ENCODE measurements at places on chromosomes 1 and 21. TPM values are rescaled to one million over a fixed set of nuclear protein-coding genes. Genes with fewer than 3 reads are reported as not detected.

Gene CENPF
- 0.63 TPM for total RNA-seq

Gene CEP85
- 31.2 TPM for total RNA-seq

- DNase-seq: no peak
- no peak overlapping the region for H3K27ac ChIP-seq
- H3K4me1 ChIP-seq: no peaks in the 10 kb centered on the region
These were observed 62.7 kb downstream of the CENPF start for GRCh38 chr1:214665606-214666110.

DNA sequence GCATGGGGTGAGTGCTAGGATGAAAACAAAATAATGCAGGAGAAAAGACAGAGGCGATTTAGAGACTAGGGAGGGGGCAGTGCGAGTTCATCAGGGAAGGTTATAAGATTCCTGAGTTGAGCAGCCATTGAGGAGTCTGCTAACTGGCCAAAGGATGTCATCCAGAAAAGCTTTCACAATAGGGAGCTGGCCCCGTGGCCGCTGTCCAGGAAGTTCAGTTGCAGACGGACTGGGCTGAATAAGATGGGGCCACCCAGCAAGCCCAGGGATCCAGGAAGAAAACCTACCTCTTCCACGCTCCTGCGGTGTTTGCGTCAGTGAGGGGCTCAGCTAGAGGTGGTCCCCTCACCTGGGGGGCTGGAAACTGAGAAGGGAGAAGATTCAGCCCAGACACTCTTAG, 4.0 kb upstream of the PKP1 start:
- no peaks in the 10 kb centered on the region for H3K27me3 ChIP-seq
- H3K4me3 ChIP-seq: no peak overlapping the region
- no peaks in the 10 kb centered on the region for H3K36me3 ChIP-seq
- DNase-seq: no peak

- H3K27me3 ChIP-seq: no peaks in the 10 kb centered on the region
- DNase-seq: no peak
- no peak overlapping the region for H3K4me3 ChIP-seq
- no peaks in the 10 kb centered on the region for H3K36me3 ChIP-seq
These were observed 1181.9 kb upstream of the PRMT6 start for GRCh38 chr1:105874621-105875020.

DNA sequence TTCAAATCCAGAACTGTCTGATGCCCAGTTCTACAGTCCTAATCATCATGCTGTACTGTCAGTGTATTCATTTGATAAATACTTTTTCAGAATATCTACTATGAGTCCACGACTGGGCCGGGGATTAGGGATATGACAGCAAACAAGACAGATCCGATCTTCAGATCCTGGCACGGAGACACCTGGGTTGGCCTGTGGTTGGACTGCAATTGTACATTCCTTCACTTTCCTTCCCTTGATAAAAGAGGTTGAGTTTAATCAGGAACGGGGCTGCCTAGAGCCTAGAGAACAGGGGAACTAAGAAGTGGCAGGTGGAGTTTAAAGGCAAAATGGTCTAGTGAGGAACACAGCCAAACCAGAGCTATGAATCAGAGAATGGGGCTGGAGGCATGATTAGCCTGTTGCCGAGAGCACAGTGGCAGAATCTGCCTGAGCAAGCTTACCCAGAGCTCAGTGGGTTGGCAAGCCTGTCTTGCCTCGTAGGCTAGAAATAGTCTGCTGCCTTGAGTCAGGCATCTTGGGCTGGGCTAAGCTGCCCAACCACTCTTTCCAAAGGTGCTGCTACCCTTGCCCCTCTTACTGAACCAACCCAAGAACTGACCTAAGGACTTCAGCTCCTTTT, 38.1 kb upstream of the PTCH2 start:
- peaks cover 27% of the 10 kb centered on the region for H3K36me3 ChIP-seq
- H3K27me3 ChIP-seq: no peaks in the 10 kb centered on the region
- no peak overlapping the region for H3K4me3 ChIP-seq
- H3K4me1 ChIP-seq: no peaks in the 10 kb centered on the region
